ENCODE measurements at places on chromosomes 1 and 21.
A peak's percentile ranks its signal among the peaks of the same experiment; 100 is the strongest.

DNA sequence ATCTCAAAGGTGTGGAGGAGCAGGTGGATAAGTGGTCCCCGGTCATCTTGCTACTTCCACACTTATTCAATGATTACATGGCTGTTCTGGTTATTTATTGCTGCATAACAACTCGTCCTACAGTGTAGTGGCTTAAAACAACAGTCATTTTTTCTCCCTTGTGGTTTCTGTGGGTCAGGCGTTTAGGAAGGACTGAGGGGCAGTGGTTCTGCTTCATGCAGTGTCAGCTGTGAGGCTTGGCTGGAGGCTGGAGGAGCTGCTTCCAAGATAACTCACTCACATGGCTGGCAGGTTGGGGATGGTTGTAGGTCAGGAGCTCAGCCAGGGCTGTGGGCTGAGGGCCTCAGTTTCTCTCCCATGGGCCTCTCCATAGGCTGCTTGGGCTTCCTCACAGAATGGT lies 5.9 kb upstream of the SLC6A17 start:
- DNase-seq = no peak

GRCh38 chr1:94101613-94102525 lies 19.1 kb downstream of the ABCA4 start:
- DNase-seq = no peak

DNA sequence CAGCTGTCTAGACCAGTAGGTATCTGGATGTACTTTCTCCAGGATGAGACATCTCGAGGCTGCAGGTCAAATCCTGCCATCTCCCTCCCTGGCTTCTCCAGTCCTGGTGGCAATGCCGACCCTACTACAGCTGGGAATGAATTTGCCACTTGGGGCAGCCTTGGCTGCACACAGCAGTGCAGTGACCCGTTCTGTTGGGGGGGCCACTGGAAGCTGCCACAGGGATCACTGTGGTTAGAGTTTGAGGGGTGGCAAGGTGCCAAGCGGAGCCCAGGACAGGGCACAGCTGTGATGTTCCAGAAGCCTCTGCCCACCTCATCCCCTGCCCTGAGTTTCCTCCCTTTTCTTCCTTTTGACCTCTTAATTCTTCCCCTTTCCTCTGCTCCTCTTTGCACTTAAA lies 17.1 kb downstream of the COL6A2 start:
- DNase-seq = no peak

DNA sequence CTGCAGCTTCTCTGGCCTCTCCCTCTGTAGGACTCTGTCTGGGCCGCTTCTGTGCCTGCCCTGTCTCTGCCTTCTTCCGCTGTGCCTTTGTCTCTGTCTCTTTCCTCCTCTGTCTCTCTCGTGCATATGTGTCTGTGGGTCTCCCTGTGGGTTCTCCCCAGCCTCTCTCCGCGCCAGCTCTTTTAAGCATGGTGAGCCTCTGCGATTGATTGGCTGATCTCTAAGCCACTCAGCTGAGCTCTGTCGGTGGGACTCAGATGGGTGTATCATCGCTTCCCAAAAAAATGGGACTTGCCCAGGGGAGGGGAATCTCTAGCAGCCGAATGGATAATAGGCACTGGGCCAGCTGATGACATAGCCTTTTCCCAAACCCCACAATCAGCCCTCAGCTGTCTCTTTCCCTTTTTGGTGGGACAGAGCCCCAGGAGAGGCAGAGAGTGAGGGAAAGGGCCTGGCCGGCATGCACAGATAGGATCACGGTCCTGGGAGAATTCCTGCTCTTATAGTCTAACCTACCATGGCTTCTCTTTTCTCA lies at the start of gene ADAMTS4:
Gene ADAMTS4, minus strand, starts transcription at position 158 of the 535 bp plus-strand sequence. CDS start 427 bp downstream, outside the sequence.
- peak; percentile 83 for DNase-seq

GRCh38 chr1:112058815-112059450 lies 69.5 kb upstream of the KCND3 start:
- DNase-seq = no peak

GRCh38 chr1:147878022-147878421 lies 24.6 kb upstream of the GJA8 start:
- no peak for DNase-seq

- no peak for DNase-seq
These were observed 40.1 kb upstream of the C1orf174 start for GRCh38 chr1:3940081-3940753.

DNA sequence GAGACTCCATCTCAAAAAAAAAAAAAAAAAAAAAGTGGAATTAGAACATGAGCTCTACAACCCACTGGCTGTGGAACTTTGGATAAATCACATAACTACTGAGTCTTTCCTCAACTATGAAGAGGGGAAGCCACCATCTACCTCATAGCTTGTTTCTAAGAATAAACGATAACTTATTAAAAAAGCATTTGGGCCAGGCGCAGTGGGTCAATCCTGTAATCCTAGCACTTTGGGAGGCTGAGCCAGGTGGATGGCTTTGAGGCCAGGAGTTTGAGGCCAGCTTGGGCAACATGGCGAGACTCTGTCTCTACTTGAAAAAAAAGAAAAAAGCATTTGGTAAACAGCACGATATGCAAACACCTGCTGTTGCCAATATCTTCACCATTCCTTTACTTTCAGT lies 31.8 kb upstream of the MEF2D start:
- DNase-seq = no peak

Data from adipocyte (in vitro differentiated cells).